ENCODE measurements at places on chromosomes 12 and 14.

DNA sequence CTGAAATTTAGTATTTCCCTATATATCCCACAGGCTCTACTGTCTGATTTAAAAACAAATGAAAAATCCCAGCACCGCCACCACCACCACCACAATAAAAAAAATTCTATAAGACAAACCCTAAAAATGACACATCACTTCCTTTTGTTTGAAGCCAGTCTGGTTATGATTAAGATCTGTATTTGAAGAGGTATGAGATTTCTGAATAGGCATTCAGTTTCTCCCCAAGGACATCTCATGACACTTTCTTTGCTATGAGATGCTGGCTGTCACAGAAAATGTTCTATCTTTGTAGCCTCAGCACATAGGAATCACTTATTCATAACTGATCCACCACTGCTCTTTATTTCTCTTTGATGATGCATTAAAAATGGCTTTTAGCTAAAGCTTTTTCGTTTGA lies 1071.0 kb downstream of the SLC6A15 start:
- DNase-seq, result no peak

DNA sequence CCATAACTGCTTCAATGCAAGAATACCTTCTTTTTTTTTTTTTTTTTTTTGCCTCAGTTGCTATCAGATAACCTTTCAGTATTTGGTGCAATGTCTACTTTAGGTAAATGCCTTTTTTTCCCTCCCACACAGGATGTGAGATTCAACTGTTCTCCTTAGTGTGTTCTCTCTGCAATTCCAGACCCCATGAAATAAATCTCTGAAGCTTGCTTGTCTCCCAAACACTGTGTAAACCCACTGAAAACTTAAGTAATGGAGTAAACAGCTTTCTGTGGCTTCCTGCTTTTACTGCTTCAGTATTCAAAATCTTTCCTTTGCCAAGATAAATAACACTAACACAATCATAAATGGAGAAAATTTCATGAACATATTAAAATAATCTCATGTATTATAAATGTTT lies 55.8 kb upstream of the CLEC14A start:
- DNase-seq, result no peak

- DNase-seq, result peak; percentile 3
Observed at GRCh38 chr14:59358102-59358501, 107.1 kb downstream of the GPR135 start.

DNA sequence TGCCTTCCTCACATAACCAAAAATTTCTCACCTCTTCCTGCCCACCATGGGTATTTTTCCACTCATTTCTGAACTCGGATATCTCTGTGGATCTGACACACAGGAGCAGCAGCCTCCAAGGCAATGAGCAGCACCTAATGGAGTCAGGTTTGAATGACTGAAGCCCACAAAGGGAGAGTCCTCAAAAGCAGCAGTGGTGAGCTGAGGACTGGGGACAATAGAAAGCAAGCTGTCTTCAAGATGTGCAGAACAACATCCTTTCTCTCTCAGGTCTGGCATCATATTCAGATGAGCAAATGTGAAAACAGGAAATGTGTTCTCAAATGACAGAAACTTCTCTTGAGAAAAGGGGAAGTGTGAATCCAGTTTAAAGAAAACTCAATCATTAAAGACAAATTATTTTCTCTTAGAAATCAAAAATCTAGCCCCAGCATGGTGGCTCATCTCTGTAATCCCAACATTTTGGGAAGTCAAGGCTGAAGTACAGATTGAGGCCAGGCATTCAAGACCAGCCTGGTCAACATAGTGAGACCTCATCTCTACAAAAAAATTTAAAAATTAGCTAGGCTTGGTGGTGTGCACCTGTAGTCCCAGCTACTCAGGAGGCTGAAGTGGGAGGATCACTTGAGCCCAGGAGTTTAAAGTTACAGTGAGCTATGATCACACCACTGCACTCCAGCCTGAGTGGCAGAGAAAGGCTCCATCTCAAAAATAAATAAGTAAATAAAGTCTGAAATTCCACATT lies 54.2 kb downstream of the C12orf42 start:
- no peak for DNase-seq

DNA sequence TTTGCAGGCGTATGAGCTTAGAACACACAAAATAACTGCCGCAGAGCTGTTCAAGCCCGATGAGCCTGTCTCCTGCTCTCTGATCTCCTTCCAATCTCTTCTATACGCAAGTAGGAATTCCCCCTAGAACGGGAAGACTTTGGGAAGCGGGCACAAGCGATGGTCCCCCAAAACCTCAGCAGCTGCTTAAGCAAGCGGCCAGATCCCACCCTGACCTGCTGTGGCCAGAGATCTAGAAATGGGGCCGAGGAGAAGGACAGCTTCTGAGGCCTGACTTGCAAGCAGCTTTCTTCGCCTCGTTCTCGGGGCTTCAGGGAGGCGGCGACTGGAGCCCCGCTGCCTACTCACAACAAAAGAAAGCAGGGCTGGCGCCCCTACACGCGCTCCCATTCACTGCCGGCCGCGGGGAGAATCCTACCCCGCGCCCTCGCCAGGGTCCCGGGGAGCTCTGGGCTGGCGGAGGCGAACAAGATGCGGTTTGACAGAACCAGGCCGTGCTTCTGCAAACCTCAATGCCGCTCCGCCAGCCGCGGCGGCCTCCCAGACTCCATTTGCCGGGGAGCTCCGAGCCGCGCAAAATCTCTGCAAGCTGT lies 922 bp downstream of the TBX5 start:
- no peak for DNase-seq

- DNase-seq, result no peak
Observed at GRCh38 chr12:38508246-38508645, 191.7 kb downstream of the ALG10B start.

GRCh38 chr14:74578479-74578878 lies 33.6 kb downstream of the LTBP2 start:
- DNase-seq, result no peak

DNA sequence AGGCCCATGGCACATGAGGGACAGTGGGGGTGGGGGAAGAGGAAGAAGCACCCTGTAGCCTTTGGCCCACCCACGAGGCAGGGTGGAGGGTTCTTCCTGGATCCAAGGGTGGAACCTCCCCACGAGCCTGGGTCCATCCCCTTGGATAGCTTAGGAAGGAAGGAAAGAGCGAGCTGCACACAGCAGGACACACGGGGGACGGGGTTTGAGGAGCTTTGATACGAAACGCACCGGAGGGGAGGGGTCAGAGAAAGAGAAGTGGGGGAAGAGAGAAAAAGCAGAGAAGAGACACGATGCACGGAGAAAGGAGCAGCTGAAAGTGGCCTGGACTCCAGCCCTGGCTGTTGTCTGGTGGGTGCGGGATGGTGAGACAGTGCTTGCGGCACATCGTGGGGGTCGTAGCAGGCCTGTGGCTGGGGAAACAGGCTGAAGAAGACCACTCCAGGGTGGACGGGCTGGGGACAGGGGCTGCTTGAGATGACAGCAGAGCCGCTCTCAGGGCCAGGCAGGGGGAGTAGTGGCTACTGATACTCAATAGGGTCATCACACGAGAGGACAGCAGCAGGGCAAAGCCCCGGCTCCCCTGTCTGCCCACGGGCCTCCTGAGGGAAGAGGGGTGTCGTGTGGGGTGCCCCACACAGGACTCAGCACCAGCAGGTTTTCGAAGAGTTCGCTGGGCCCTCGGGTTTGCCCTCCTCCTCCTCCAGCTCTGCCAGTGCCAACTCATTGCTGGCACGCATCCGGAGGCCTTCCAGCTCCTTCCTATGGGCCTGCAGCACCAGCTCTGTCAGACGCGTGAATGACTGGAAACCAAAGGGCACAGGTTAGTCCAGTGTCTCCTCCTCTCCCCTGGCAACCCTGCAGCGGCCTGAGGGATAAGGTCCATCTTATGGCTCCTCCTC lies 5.4 kb upstream of the GPX2 start:
- DNase-seq, result no peak

GRCh38 chr14:92726135-92726932 lies 22.1 kb downstream of the LGMN start:
- no peak for DNase-seq

DNA sequence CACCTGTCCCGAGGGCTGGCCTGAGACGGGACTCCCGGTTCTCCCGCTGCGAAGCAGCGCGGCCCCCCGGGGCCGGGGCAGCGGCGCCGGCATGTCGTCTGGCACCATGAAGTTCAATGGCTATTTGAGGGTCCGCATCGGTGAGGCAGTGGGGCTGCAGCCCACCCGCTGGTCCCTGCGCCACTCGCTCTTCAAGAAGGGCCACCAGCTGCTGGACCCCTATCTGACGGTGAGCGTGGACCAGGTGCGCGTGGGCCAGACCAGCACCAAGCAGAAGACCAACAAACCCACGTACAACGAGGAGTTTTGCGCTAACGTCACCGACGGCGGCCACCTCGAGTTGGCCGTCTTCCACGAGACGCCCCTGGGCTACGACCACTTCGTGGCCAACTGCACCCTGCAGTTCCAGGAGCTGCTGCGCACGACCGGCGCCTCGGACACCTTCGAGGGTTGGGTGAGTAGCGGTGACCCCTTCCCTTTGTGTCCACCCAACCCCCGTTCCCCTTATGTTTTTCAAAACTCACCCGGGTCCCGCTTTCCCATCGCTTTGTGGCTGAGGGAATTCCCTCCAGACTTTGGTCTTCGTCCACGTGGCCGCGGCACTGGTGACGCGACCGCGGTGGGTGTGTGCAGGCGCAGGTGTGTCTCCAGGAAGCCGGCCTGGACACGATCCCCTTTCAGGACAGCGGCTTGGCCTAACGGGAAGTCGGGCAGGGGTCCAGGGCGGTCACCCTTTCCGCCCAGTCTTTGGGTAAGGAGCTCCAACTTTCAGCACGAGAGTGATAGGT lies 826 bp downstream of the PRKCH start:
- DNase-seq, result no peak

- no peak for DNase-seq
Observed at GRCh38 chr12:117857632-117858612, 110.9 kb downstream of the KSR2 start.

- no peak for DNase-seq
Observed at GRCh38 chr12:4178424-4179170, 95.0 kb upstream of the CCND2 start.

GRCh38 chr12:12598864-12599263 lies 12.8 kb upstream of the CREBL2 start:
- DNase-seq, result no peak

DNA sequence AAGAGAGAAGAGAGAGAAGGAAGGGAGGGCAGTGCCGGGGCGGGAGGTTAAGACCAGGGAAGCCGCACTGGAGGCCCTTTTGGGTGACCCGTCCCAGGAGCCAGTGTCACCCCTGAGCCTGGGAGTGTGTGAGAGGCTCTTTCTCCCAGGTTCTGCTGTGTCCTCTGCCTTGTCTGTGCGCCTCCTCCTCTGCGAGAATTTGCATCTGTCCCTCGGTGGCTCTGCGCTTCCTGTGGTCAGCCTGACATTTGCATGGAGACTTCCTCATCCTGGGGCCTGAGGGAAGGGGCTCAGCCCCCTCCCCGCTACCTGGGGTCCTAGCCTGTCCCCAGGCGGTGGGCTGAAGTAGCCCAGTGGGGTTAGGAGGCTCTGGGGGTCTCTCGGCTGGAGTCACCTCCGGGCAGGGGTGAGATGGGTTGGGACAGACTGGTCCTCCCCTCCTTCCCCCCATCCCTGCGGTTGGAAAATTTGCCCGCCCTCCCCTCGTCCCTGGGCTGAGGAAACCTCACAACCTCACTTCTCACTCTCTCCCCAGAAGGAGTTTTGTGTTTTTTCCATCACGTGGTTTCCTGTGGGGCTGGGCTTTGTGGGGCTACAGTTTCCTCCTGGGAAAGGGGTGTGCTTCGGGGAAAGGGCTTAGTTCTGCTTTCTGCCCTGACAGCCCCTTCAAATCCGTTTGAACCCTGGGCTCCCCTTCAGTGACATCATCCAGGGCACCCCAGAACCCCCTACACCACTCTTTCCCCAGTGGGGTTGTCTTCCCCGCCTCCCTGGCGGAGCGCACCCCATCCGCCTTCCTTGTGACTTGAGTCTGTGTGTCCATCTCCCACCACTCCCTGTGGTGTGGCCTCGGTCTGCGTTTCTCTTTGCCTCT lies 2.5 kb downstream of the PTPN6 start:
- peak; percentile 38 for DNase-seq

- no peak for DNase-seq
Observed at GRCh38 chr14:77024171-77024691, 4.3 kb downstream of the IRF2BPL start.

DNA sequence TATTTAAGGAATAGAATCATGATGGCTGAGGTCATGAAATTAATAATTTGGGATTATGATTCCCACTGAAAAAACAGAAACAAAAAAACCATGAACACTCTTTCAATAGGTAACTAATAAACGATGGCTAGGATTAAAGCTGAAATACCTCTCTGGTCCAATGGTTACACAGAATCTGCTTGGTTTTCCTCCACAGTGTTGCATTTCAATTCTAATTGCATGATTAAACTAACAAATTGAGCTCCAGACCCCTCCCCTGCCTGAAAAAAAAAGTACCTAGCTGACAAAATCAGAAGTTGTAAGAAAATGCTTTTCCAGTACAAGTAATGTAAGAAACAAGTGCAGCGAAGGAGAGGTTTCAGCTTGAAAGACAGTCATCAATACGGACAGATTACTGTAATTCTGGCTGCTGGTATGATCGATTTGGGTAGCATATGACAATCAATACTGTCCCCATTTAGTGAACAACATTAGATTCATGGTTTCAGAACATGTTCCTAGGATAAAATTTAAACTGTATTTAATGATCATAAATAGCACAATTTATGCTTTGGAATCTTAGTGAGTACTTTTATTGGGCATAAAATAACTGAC lies 32.0 kb downstream of the INSM2 start:
- no peak for DNase-seq

DNA sequence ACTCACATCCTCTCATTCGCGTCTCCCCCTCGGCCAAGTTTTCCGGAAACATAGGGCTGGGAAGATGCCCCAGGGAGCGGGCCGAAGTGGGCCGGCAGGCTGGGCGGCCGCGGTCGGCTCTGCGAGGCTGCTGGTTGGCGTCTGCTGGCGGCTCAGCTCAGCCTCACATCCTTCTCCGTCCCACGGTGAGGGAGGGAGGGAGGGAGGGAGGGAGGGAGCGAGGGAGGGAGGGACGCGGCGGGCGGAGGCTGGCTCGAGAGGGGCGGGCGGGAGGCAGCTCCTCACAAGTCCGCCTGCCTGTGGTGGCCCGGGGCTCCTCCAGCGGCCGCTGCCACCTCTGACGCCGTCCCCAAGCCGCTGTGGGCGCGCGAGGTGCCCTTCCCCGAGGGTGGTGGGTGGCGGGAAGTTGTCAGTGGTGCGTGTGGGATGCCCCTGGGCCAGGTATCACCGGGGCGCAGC lies 93.8 kb downstream of the RFLNA start:
- DNase-seq, result peak; percentile 78

DNA sequence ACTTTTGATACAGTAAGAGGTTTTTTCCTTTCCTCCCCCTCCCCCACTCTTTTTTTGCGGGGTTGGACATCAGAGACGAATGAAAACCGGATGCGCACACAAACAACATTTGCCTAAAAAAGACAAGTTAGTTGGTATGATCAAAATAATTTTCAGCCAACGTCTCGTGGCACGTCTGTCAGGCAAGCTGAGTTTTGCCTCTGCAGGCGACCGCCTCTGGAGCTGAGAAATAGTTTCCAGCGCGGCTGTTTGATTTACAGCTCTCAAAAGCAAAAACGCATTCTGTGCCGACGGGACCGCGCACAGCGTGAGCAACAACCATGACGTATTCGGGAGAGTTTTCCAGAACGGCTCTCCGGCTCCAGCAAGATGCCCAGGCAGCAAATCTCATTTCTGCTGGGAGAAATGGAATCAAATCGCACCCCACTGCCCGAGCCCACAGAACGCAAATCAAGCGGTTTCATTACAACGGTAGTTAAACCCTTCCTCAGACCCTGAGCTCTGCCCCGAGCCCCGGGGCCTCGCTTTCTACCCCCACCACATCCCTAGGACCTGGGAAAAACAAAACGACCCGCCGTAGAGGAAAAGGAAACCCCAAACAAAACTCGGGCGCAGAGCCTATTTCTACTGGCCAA lies 14.2 kb upstream of the CALM1 start:
- DNase-seq, result peak; percentile 86

All from C1 segment of cervical spinal cord (tissue), 14 donors.